ENCODE measurements at places on chromosomes 16 and 17.

GRCh38 chr16:50096791-50097190, 31.0 kb downstream of the HEATR3 start:
- no peak for DNase-seq
- H3K4me3 ChIP-seq: no peak overlapping the region
- H3K4me1 ChIP-seq: no peaks in the 10 kb centered on the region
- no peaks in the 10 kb centered on the region for H3K27me3 ChIP-seq

GRCh38 chr17:32311028-32311536, 30.9 kb downstream of the C17orf75 start:
- no peaks in the 10 kb centered on the region for H3K27me3 ChIP-seq
- H3K36me3 ChIP-seq: no peaks in the 10 kb centered on the region
- no peaks in the 10 kb centered on the region for H3K4me1 ChIP-seq
- no peak overlapping the region for H3K27ac ChIP-seq
- no peak for DNase-seq
- H3K4me3 ChIP-seq: no peak overlapping the region

GRCh38 chr17:39045948-39046679, 78.9 kb upstream of the FBXO47 start:
- peaks cover 3% of the 10 kb centered on the region for H3K36me3 ChIP-seq
- no peak overlapping the region for H3K27ac ChIP-seq
- H3K4me1 ChIP-seq: no peaks in the 10 kb centered on the region

DNA sequence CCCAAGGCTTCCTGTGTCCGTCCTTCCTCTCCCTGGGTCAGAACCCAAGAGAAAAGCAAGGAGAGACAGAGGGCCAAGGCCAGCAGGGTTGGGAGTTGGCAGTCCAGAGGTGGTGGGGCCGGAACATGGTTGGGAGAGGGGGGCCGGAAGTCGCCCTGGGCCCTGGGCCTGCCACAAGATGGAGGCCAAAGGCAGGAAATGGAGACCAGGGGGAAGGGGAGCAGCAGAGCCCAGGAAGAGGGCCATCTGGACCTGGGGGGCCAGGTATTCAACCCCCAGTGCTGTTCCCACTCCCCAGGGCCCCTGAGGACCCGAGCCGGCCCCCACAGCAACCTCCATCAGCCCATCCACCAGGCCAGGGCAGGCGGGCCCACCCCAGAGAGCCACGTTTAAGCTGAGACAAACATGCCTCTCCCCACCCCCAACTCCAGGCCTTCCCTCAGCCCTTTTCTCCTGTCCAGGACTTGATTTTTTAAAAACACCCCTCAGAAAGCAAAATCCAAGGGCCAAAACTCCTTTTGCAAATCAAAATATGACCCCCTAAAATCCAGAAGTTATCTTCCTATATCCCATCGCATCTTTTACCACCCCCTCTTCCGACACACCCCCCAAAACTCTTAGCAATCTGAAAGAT, 4.4 kb upstream of the BCL6B start:
- DNase-seq: no peak
- H3K27ac ChIP-seq: no peak overlapping the region
- H3K36me3 ChIP-seq: peaks cover 16% of the 10 kb centered on the region
- H3K27me3 ChIP-seq: peaks cover 13% of the 10 kb centered on the region

- H3K4me1 ChIP-seq: no peaks in the 10 kb centered on the region
- H3K27ac ChIP-seq: no peak overlapping the region
- no peak for DNase-seq
- H3K36me3 ChIP-seq: peaks cover 8% of the 10 kb centered on the region
- peaks cover 36% of the 10 kb centered on the region for H3K27me3 ChIP-seq
These were observed 1.7 kb upstream of the PRR35 start for GRCh38 chr16:558298-559020.

DNA sequence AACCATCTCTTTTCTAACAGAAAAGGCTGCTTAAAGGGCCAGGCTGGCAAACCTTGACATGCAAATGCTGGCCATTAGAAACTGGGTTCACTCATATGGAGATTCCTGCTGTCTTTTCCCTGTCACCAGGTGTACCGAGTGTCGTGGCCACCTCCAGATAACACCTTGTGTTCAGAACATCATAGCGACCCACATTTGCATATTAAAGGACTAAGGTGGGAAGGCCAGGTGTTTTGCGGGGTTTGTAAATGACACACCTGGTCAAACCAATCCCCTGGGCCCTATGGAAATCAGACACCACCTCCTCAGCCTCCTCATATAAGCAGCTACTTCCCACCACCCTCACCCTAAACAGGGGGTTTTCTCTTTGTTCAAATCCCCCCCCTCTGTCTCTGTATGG, 2.5 kb upstream of the AIPL1 start:
- H3K36me3 ChIP-seq: no peaks in the 10 kb centered on the region
- no peak overlapping the region for H3K27ac ChIP-seq
- no peak for DNase-seq
- H3K4me1 ChIP-seq: no peaks in the 10 kb centered on the region
- no peak overlapping the region for H3K4me3 ChIP-seq
- H3K27me3 ChIP-seq: no peaks in the 10 kb centered on the region

GRCh38 chr17:19753661-19754463, 5.8 kb upstream of the ALDH3A1 start:
- H3K27me3 ChIP-seq: no peaks in the 10 kb centered on the region
- no peaks in the 10 kb centered on the region for H3K36me3 ChIP-seq
- no peak overlapping the region for H3K27ac ChIP-seq
- no peaks in the 10 kb centered on the region for H3K4me1 ChIP-seq
- no peak overlapping the region for H3K4me3 ChIP-seq

DNA sequence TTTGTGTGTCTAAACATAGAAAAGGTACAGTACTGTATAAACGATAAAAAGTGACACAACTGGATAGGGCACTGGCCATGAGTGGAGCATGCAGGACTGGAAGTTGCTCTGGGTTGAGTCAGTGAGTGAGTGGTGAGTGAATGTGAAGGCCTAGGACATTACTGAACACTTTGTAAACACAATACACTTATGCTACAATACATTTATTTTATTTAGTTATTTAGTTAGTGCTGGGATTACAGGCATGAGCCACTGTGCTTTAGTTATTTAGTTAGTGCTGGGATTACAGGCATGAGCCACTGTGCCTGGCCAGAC, 4.6 kb downstream of the CFAP20 start:
- no peak overlapping the region for H3K4me3 ChIP-seq
- H3K27ac ChIP-seq: no peak overlapping the region
- H3K4me1 ChIP-seq: peaks cover 5% of the 10 kb centered on the region

- H3K4me1 ChIP-seq: no peaks in the 10 kb centered on the region
- H3K27me3 ChIP-seq: no peaks in the 10 kb centered on the region
- no peak overlapping the region for H3K27ac ChIP-seq
- H3K36me3 ChIP-seq: no peaks in the 10 kb centered on the region
- H3K4me3 ChIP-seq: no peak overlapping the region
These were observed 216.3 kb upstream of the NLRP1 start for GRCh38 chr17:5800646-5801045.

GRCh38 chr16:88817785-88818574, 6.3 kb upstream of the APRT start:
- H3K36me3 ChIP-seq: peaks cover 24% of the 10 kb centered on the region
- H3K4me1 ChIP-seq: no peaks in the 10 kb centered on the region
- no peak overlapping the region for H3K4me3 ChIP-seq
- DNase-seq: peak; percentile 4
- H3K27me3 ChIP-seq: no peaks in the 10 kb centered on the region
- H3K27ac ChIP-seq: no peak overlapping the region

- H3K27me3 ChIP-seq: no peaks in the 10 kb centered on the region
- H3K4me1 ChIP-seq: peaks cover 6% of the 10 kb centered on the region
- DNase-seq: peak; percentile 44
- no peak overlapping the region for H3K4me3 ChIP-seq
These were observed 13.6 kb downstream of the USP36 start for GRCh38 chr17:78826836-78827509.

DNA sequence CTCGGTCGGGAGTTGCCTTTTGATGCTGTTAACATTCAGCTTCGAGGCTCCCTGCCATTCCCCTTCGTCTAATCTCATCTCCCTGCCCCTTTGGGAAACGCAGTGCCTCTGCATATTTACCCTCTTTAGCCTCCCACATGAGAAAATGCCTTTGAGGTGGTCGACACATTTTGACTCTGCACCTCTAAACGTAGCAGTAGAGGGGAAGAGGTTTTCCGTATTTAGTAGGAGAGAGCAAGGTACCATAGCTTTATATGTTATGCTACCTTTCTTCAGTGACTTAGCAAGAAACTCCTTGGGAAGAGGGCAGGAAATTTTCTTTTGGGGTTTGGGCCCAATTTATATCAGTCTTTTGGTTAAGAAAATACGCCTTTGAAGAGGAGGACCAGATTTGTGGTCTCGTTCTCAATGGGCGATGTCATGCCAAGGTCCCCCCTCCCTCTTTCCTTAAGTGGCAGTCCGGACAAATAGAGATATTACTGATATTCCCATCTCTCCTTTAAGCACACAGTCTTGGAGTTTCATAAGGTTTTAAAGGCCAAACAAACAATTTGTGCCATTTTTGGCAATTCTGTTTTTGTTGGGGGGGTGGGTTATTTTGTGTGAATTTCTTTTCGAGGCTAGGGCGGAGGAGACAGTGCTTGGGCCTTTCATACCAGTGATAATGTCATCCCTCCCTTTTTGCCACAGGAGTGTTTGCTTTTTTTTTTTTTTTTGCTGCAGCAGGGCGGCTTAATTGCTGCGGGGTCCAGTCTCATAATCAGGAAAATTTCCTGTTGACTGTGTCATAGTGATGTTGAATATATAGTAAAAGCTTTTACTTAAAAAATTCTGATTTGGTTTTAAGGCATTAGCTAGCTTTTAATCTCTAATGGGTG, 1.5 kb downstream of the PAFAH1B1 start:
- no peak overlapping the region for H3K27ac ChIP-seq
- no peak for DNase-seq
- H3K36me3 ChIP-seq: no peaks in the 10 kb centered on the region
- H3K27me3 ChIP-seq: no peaks in the 10 kb centered on the region
- H3K4me3 ChIP-seq: peak overlapping the region; percentile 87
- no peaks in the 10 kb centered on the region for H3K4me1 ChIP-seq

- no peak for DNase-seq
- H3K4me3 ChIP-seq: no peak overlapping the region
- H3K4me1 ChIP-seq: no peaks in the 10 kb centered on the region
- H3K27ac ChIP-seq: no peak overlapping the region
- no peaks in the 10 kb centered on the region for H3K36me3 ChIP-seq
These were observed 145.5 kb upstream of the PMFBP1 start for GRCh38 chr16:72317446-72317845.

DNA sequence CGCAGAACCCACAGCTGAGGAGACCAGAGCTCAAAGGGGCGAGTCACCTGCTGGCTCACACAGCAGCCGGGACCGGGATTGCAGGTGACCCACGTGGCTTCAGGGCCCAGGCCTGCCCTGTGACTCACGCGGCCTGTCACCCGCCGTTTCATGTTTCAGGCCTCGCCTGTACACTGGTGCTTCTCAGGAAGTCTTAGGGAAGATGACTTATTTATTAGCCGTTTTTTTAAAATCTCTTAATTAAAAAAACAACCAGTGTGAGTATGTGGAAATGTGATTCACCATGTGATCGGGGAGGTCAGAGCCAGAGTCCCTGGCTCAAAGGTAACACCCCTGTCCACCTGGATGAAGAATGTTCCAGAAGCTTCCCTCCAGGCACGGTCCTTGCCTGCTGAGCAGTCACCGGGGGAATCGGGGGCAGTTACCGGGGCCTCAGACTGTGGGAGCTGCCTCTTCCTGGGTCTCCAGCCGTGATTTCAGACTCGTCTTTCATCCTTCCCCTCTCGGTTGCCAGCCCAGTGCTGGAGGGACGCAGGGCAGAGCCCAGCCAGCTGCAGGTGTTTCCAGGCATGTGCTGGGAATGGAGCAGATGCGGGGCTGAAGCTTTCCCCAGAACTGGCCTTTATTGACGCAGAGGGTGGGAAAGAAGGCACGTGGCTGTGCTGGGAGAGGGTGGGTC, 49.3 kb downstream of the CMIP start:
- peaks cover 3% of the 10 kb centered on the region for H3K36me3 ChIP-seq
- no peaks in the 10 kb centered on the region for H3K27me3 ChIP-seq
- H3K4me1 ChIP-seq: peaks cover 21% of the 10 kb centered on the region

DNA sequence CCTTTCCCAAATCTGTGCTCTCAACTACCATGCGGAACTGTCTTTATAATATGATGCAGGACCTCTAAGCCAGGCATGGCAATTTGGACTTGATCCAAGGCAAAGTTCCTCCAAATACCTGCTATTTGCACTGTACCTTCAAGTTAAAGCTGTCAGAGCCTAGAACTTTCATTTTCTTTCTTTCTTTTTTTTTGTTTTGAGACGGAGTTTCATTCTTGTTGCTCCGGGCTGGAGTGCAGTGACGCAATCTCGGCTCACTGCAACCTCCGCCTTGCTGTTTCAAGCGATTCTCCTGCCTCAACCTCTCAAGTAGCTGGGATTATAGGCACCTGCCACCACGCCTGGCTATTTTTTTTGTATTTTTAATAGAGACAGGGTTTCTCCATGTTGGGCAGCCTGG, 51.7 kb downstream of the ARHGAP27 start:
- DNase-seq: peak; percentile 55
- no peak overlapping the region for H3K27ac ChIP-seq
- no peak overlapping the region for H3K4me3 ChIP-seq
- H3K27me3 ChIP-seq: no peaks in the 10 kb centered on the region
- H3K36me3 ChIP-seq: no peaks in the 10 kb centered on the region

Measured in trophoblast cell (in vitro differentiated cells and primary cell).